Right ventricle myocardium inferior (tissue), 1 donor: ENCODE measurements at places on chromosomes 5 and 9. TPM values are rescaled to one million over a fixed set of nuclear protein-coding genes. Genes with fewer than 3 reads are reported as not detected.

The PSMD5 gene
- total RNA-seq: 15.3 TPM

The GRXCR2 gene
- total RNA-seq: 5.5 TPM

The UGCG gene
- total RNA-seq: 12.8 TPM

The GALNT12 gene
- total RNA-seq: 0.54 TPM
